ENCODE measurements at places on chromosomes 4 and X.

DNA sequence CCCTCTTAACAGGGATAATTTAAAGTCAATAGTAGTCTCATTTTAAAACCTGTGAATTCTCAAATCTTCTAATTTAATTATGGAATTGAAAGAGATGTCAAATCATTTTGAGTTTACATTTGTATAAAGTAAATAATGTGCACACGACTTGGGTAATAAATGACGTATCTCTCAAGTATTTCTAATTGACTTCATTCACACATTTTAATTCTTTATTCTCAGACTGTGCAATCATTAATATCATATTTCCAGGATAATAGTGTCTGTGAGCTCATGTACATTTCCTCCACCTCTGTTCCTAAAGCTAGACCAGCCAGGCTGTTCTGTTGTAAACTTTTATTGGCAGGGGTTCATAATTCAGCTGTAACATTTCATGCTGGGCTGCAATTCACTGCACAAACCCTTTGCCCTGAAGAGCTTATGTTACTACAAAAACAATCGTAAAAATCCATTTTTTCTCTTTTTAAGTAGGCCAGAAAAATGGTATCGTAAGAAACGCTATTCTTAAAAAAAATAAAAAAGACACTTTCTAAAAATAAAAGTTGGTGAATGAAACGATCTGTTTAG is 1103.1 kb upstream of the TENM3 start:
- H3K4me3 ChIP-seq: no peak overlapping the region
- H3K27me3 ChIP-seq: no peaks in the 10 kb centered on the region
- H3K36me3 ChIP-seq: no peaks in the 10 kb centered on the region
- H3K4me1 ChIP-seq: no peaks in the 10 kb centered on the region

GRCh38 chrX:989959-990510 is 222.4 kb downstream of the CRLF2 start:
- DNase-seq: peak; percentile 56
- H3K27me3 ChIP-seq: no peaks in the 10 kb centered on the region
- no peaks in the 10 kb centered on the region for H3K36me3 ChIP-seq
- no peak overlapping the region for H3K4me3 ChIP-seq

DNA sequence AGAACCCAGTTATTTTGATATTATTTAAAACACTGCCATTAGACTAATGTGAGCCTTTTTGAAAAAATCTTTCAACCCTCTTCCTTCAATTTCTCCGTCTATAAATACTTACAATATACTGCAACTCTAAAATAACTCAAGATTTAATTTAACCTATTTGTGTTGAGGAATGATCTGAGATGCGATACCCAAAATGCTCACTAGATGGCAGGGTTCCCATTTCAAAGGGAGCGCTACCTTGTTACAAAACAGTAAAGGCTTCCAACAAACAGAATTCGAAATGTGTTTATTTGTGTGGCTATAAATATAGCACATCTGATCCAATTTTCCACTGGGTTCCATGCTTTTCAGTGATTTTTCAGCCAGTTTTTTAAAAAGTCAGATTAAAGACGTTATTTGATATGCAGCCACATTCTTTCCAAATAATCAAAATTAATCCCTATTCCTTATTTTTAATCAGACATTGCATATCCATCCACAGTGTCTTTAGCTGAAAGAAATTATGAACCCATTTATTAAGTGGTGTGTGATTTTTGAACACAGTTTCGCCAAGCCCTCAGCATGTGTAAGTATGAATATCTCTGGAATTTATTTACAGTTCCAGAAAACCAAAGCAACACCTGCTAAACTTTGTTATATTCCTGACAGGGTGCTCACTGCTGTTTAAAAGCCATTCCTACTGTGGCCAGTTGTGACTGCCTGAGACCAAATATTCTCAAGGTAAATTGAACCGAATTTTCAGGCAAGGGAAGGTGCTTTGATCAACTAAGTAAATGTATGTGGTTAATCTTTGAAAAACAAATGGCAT is 668.0 kb upstream of the LCORL start:
- peak; percentile 4 for DNase-seq
- no peaks in the 10 kb centered on the region for H3K4me1 ChIP-seq
- no peaks in the 10 kb centered on the region for H3K36me3 ChIP-seq

DNA sequence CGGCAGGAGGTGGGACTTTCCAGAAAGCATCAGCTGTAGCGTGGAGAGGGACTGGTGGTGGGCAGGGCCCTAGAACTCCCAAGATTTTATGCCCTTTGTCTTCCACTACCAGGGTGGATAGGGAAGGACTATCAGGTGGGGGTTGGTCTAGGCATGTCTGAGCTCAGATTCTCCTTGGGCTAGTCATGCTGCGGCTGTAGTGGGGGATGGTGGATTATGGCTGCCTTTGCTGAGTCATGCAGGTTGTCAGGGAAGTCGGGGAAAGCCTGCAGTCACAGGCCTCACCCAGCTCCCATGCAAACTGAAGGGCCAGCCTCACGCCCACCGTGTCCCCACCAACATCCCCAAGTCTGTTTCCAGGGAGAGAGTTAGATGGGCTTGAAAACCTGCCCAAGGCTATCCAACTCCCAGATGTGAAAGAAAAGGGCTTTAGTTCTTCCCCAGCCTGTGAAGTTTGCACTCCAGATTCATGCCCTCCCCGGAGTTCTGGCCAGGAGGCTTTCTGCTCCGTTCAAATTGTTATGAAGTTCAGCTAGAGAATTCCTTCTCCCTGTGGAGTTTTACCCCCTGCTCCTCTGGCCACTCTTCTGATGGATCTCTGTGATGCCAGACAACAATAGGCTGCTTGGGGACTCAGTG is 13.4 kb upstream of the MEPE start:
- H3K4me3 ChIP-seq: no peak overlapping the region
- H3K27me3 ChIP-seq: no peaks in the 10 kb centered on the region
- no peak overlapping the region for H3K27ac ChIP-seq
- H3K4me1 ChIP-seq: no peaks in the 10 kb centered on the region
- no peak for DNase-seq

GRCh38 chr4:88291003-88291402 is 6.6 kb upstream of the PPM1K start:
- H3K4me3 ChIP-seq: no peak overlapping the region
- H3K27me3 ChIP-seq: no peaks in the 10 kb centered on the region
- no peak for DNase-seq
- H3K27ac ChIP-seq: no peak overlapping the region
- H3K4me1 ChIP-seq: no peaks in the 10 kb centered on the region
- no peaks in the 10 kb centered on the region for H3K36me3 ChIP-seq

GRCh38 chr4:4524364-4524763 is 17.5 kb downstream of the STX18 start:
- H3K27ac ChIP-seq: no peak overlapping the region
- H3K4me1 ChIP-seq: peaks cover 5% of the 10 kb centered on the region
- peak; percentile 24 for DNase-seq
- H3K27me3 ChIP-seq: no peaks in the 10 kb centered on the region
- no peak overlapping the region for H3K4me3 ChIP-seq
- H3K36me3 ChIP-seq: no peaks in the 10 kb centered on the region

- H3K27ac ChIP-seq: no peak overlapping the region
- peaks cover 22% of the 10 kb centered on the region for H3K36me3 ChIP-seq
- no peaks in the 10 kb centered on the region for H3K27me3 ChIP-seq
- no peaks in the 10 kb centered on the region for H3K4me1 ChIP-seq
- H3K4me3 ChIP-seq: no peak overlapping the region
Measured at GRCh38 chr4:168384437-168385141, 66.0 kb upstream of the DDX60 start.

DNA sequence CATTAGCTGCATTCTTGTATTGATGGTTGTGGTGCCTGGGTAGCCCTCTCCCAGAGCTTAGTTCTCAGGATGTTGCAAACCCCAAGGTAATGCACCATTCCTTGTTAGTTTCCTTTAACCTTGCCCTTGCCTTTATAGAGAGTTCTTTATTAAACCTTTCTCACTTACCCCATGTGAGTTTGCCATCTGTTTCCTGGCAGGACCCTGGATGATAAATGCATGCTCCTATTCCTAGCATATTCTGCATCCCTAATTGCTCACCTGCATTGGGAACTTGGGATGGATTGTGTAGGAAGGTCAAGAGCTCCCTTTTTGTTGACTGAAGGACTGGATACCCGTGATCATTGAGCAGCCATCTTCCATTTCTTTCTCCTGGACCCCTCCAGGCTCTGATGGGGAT is 59.9 kb upstream of the AP1S2 start:
- DNase-seq: no peak
- no peaks in the 10 kb centered on the region for H3K4me1 ChIP-seq
- no peaks in the 10 kb centered on the region for H3K36me3 ChIP-seq

DNA sequence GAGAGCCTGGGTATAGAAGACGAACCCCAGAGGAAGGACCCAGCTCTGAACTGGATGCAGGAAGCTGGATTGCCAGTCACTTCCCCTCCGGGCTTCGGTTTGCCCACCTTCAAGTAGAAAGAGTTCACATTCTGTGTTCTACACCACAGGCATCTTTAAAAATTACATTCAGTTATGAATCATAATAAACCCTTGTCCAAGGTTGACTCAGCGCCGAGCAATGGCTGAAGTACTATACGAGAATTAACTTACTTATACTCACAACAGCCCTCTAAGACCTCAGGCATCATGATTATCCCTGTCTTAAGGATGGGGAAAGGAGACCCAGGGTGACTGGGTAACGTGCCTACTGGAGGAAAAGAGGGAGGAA is 72.5 kb downstream of the EVC2 start:
- H3K4me3 ChIP-seq: no peak overlapping the region
- H3K27ac ChIP-seq: no peak overlapping the region
- DNase-seq: no peak
- H3K36me3 ChIP-seq: no peaks in the 10 kb centered on the region
- H3K27me3 ChIP-seq: no peaks in the 10 kb centered on the region

GRCh38 chr4:73764513-73764912 is 24.1 kb downstream of the CXCL8 start:
- no peaks in the 10 kb centered on the region for H3K27me3 ChIP-seq
- no peaks in the 10 kb centered on the region for H3K36me3 ChIP-seq
- no peak overlapping the region for H3K27ac ChIP-seq
- DNase-seq: no peak

- no peaks in the 10 kb centered on the region for H3K27me3 ChIP-seq
- H3K27ac ChIP-seq: no peak overlapping the region
- H3K4me1 ChIP-seq: no peaks in the 10 kb centered on the region
- no peaks in the 10 kb centered on the region for H3K36me3 ChIP-seq
Measured at GRCh38 chr4:25628451-25628850, 27.2 kb upstream of the SLC34A2 start.

GRCh38 chrX:120732461-120732860 is 102.6 kb upstream of the C1GALT1C1 start:
- no peaks in the 10 kb centered on the region for H3K27me3 ChIP-seq
- H3K27ac ChIP-seq: no peak overlapping the region
- DNase-seq: no peak
- H3K36me3 ChIP-seq: no peaks in the 10 kb centered on the region
- no peak overlapping the region for H3K4me3 ChIP-seq
- H3K4me1 ChIP-seq: no peaks in the 10 kb centered on the region

DNA sequence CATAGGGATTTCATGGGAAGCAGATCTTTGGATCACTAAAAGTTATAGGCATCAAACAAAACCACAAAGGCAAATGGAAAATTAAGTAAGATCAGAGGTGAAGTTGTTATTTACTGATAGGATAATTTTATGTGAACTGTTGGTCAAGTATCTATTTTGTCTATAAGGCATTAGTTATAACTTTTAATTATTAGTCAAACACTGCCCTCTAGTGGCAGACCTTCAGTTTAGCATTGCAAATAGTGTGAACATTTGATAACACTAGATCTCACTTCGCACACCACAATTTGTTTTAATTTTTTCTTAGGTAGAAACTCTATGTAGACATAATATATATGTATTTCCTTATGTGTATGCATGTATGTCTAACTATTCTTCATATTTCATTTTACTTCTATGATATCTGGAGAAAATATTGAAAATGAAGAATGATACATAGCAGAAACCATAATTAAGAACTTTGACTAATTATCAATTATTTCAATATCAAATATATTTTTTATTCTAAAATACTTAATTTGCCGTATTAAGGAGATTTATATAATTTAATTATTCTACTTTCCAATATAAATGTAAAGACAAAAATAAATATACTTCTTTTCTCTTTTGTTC is 214.5 kb upstream of the TACR3 start:
- H3K4me3 ChIP-seq: no peak overlapping the region
- no peak for DNase-seq
- H3K4me1 ChIP-seq: no peaks in the 10 kb centered on the region

GRCh38 chrX:8447368-8447767 is 17.3 kb upstream of the VCX3B start:
- DNase-seq: no peak
- no peaks in the 10 kb centered on the region for H3K36me3 ChIP-seq
- H3K4me3 ChIP-seq: no peak overlapping the region
- H3K27ac ChIP-seq: no peak overlapping the region

DNA sequence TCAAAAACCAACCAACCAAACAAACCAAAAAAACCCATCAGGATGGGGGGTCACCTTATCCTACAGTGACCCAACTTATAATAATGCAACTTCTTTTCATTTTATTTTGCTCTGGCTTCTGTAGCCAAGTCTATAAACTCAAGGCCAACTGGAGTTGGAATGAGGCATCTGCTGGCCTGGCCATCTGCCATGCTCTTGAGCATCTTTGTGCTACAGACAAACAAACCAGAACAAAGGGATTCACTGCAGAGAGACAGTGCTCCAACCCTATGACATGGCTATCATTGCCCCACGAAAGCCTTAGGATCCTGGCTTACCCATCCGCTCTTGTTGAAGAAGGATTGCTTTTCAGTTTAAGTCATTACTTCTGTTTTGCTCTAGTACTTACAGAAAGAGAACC is 49.2 kb upstream of the SCRG1 start:
- DNase-seq: no peak
- no peaks in the 10 kb centered on the region for H3K36me3 ChIP-seq
- no peak overlapping the region for H3K27ac ChIP-seq
- H3K27me3 ChIP-seq: no peaks in the 10 kb centered on the region
- H3K4me3 ChIP-seq: no peak overlapping the region

Data from CD8-positive, alpha-beta memory T cell (primary cell).